Progenitor cell of endocrine pancreas (in vitro differentiated cells): ENCODE measurements at places on chromosomes 11 and 22. TPM values are rescaled to one million over a fixed set of nuclear protein-coding genes. Genes with fewer than 3 reads are reported as not detected.

- H3K4me3 ChIP-seq: no peak overlapping the region
- no peaks in the 10 kb centered on the region for H3K27me3 ChIP-seq
- peak overlapping the region; percentile 73 for H3K27ac ChIP-seq
- DNase-seq: no peak
- H3K4me1 ChIP-seq: peaks cover 2% of the 10 kb centered on the region
- peaks cover under 1% of the 10 kb centered on the region for H3K36me3 ChIP-seq
Observed at GRCh38 chr22:48720662-48721394, 1106.8 kb downstream of the BRD1 start.

- peaks cover 2% of the 10 kb centered on the region for H3K4me1 ChIP-seq
- DNase-seq: no peak
- peaks cover 8% of the 10 kb centered on the region for H3K36me3 ChIP-seq
- no peak overlapping the region for H3K4me3 ChIP-seq
- no peak overlapping the region for H3K27ac ChIP-seq
Observed at GRCh38 chr22:23156286-23156685, 11.0 kb downstream of the RAB36 start.

DNA sequence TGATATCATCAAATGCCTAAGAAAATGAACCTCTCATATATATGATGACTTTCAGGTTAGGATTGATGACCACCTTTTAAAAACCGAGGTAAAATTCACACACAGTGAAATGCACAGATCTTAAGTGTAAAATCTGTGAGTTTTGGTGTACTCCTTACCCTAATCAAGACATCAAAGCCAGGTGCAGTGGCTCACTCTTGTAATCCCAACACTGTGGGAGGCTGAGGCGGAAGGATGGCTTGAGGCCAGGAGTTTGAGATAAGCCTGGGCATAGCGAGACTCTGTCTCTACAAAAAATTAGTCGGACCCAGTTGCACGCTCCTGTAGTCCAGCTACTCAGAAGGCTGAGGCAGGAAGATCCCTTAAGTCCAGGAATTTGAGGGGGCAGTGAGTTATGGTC, 140.4 kb downstream of the UVRAG start:
- peaks cover 6% of the 10 kb centered on the region for H3K4me1 ChIP-seq
- H3K4me3 ChIP-seq: no peak overlapping the region
- H3K27ac ChIP-seq: no peak overlapping the region
- peaks cover 2% of the 10 kb centered on the region for H3K36me3 ChIP-seq
- no peaks in the 10 kb centered on the region for H3K27me3 ChIP-seq

DNA sequence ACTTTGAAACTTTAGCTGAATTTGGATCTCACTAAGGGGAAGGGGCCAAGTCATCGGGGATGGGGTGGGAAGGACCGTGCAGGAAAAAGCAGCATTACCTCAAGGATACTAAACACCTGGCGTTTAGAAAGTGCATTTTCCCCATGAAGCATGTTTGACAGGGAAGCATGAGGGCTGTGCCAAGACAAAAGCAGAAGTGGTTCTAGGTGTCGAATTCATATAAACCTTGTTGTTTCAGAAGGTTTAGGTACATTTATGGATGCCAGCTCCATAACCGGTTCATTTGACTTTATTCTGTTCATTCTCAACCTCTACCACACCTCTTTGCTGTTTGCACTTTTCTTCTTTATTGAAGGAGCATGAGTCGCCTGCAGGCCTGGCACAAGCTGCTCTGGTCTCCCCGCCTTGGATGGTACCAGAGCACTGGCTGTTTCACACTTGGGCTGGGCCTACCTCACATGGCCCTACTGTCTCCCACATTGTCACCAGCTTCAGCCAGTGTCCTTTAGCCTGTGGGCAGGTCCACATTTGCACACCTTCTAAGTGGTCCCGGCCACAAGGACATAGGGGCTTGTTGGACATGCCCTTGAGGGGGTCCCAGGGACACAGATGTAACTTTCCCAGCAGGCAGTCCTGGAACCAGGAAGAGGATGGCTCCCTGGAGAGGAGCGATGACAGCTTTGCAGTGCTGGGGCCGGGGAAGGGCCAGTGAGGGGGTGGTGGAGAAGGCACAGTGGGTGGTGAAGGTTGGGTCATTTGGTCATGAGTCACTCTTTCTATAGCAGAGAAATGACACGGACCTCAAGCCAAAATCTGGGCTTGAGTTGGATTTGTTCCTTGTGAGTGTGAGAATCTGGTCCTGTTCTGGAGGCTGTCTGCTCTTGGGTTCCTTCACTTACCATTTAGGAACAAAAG, 3.2 kb upstream of the ST14 start:
- no peak for DNase-seq
- peaks cover 11% of the 10 kb centered on the region for H3K4me1 ChIP-seq
- no peak overlapping the region for H3K4me3 ChIP-seq
- H3K36me3 ChIP-seq: no peaks in the 10 kb centered on the region

GRCh38 chr11:61114913-61115312, 12.6 kb downstream of the CD5 start:
- H3K27ac ChIP-seq: no peak overlapping the region
- no peak for DNase-seq
- H3K4me1 ChIP-seq: no peaks in the 10 kb centered on the region
- H3K36me3 ChIP-seq: no peaks in the 10 kb centered on the region
- peaks cover 8% of the 10 kb centered on the region for H3K27me3 ChIP-seq

- peaks cover 4% of the 10 kb centered on the region for H3K4me1 ChIP-seq
- H3K27me3 ChIP-seq: no peaks in the 10 kb centered on the region
Observed at GRCh38 chr11:15519911-15520310, 405.2 kb downstream of the INSC start.

DNA sequence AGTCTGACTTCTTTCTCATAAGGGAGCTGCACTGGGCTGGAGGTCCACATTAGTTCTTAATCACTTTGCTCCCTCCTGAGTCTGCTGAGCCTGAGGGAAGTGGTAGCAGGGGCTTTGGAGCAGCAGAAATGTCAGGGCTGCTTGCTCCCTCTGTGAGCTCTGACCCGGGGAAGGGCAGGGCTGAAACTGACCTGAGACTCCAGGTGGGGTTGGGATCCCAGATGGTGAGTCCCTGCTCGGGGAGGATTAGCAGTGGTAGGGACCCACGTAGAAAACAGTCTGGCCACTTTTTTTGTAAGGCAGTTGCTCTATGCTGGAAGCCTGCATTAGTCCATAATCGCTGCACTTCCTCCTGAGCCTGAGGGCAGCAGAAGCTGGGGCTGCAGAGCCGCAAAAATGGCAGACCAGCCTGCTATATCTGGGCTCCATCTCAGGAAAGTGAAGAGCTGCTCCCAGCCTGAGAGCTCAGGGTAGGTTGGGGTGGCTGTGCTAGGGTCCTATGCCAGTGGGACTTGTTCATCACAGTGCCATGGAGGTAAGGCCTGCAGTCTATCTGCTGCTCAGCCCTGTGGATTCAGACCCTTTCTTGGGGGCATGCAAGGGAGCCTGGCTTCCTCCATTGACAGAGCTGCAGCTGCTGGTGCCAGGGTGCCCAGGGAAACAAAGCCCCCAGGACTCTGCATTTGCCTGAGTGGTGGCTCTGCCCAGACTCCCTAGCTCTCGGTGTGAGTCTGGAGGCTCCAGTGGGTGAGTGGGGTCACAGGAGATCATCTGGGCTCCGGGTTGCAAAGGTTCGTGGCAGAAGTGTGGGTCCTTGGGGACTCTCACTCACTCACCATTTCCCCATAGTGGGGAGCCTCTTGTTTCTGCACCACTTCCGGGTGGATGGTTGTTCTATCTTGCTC, 854.3 kb downstream of the LUZP2 start:
- no peak overlapping the region for H3K27ac ChIP-seq
- no peak overlapping the region for H3K4me3 ChIP-seq
- no peaks in the 10 kb centered on the region for H3K27me3 ChIP-seq
- no peak for DNase-seq
- H3K36me3 ChIP-seq: no peaks in the 10 kb centered on the region
- H3K4me1 ChIP-seq: no peaks in the 10 kb centered on the region

DNA sequence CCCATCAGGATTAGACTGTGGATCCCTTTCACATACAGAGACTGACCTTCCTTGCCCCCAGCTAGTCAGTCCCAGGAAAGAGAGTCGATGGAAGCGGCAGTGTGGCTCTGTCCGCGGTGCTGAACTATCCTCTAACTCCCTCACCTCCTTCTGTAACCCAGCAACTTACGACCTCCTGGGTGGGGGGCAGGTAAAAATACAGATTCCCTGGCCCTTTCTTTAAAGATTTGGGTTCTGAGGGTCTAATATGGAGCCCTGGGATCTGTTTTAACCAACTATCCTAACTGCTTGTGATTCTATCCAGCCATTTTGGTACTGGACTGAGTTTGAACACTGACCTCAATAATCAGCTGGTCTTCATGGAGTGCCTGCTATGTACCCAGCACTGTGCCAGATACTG, 23.2 kb downstream of the MFNG start:
- DNase-seq: peak; percentile 47
- H3K4me1 ChIP-seq: no peaks in the 10 kb centered on the region
- H3K4me3 ChIP-seq: no peak overlapping the region
- no peak overlapping the region for H3K27ac ChIP-seq
- peaks cover 27% of the 10 kb centered on the region for H3K27me3 ChIP-seq

GRCh38 chr11:130409594-130410388, 18.6 kb downstream of the ADAMTS8 start:
- peaks cover 41% of the 10 kb centered on the region for H3K27me3 ChIP-seq
- DNase-seq: no peak
- peaks cover 4% of the 10 kb centered on the region for H3K4me1 ChIP-seq
- H3K27ac ChIP-seq: no peak overlapping the region
- no peak overlapping the region for H3K4me3 ChIP-seq

DNA sequence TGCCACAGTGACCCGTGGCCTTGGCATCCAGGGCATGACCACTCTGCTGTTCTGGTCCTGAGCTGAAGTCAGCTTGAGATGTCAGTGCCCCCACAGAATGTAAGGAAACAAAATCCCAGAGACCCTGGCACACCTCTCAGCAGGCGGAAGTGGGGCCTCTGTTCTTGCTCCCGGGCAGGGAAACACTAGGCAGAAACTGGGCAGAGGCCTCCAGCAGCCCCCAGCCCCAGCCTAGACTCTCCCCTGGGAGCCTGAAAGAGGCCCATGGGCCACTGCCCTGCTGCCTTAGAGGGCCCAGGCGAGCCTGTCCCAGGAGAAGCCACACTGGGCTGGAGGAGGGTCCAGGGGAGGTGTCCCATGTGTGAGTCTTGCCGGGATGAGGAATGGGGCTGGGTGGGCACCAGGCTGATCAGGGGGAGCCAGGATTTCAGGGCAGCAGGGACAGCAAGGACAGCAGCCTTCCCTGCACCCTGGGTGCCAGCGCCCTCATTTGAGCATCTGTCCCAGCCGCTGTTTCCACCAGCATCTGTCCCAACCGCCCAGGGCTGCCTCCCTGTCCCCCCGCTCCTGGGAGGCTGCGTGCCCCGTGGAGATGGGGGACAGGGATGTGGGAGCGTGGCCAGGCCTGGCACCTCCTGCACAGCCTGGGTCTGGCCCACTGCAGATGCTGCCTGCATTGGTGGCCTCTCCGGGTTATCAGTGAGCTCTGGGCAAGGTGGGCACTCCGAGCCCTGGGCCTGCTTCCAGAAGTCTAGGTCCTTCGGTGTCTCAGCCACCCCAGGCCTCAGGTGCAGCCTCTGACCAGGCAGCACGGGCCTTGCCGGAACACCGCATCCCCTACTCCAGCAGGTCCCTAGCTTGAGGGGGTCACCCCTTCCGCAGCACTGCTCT, 1072.4 kb downstream of the BRD1 start:
- peaks cover 1% of the 10 kb centered on the region for H3K36me3 ChIP-seq
- no peaks in the 10 kb centered on the region for H3K4me1 ChIP-seq
- H3K27ac ChIP-seq: no peak overlapping the region
- no peak overlapping the region for H3K4me3 ChIP-seq

GRCh38 chr11:130416906-130417305, 11.5 kb downstream of the ADAMTS8 start:
- no peak overlapping the region for H3K4me3 ChIP-seq
- H3K27ac ChIP-seq: no peak overlapping the region
- DNase-seq: no peak
- no peaks in the 10 kb centered on the region for H3K4me1 ChIP-seq

- no peak for DNase-seq
- H3K4me3 ChIP-seq: no peak overlapping the region
- peaks cover 3% of the 10 kb centered on the region for H3K36me3 ChIP-seq
- H3K27ac ChIP-seq: no peak overlapping the region
Observed at GRCh38 chr11:67274768-67275605, 8.7 kb downstream of the GRK2 start.

DNA sequence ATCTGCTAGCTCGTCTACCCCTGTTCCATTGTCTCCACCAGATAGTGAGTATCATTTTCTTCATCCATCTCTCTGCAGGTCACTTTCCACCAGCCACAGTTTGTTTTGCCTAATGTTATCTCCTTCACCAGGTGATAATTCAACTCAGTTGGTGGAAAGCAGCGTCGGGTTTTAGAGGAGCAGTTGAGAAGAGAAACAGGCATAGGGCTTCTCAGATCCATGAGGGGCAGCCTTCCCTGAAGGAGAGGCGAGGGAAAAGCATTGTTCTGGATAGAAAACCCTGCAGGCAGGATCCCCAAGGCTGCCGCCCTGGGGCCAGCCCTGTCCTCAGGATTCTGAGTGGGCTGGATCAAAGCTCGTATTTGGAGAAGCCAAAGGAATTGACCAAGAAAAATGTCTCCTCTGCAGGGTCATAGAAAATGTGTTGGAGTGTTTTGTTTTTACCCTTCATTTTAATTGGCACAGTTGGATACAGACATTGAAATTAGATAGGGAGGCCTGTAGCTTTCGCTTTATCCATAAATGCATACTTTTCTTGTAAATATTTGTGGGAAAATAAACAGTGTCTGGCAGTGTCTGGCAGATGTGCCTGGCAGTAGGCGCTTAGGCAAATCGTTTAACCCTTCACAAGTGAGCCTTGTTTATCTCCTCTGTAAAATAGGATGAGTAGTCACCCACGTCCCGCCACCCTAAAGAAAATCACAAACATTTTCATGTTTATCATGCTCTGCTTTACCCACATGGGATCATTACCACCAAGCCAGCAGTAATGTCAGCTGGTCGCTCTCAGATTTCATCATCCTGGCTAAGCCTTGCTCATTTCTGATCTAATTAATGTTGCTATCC, 73.4 kb upstream of the TTC12 start:
- peaks cover 1% of the 10 kb centered on the region for H3K4me1 ChIP-seq
- no peak overlapping the region for H3K27ac ChIP-seq
- peaks cover 2% of the 10 kb centered on the region for H3K36me3 ChIP-seq
- no peak for DNase-seq
- no peak overlapping the region for H3K4me3 ChIP-seq
- H3K27me3 ChIP-seq: peaks cover 31% of the 10 kb centered on the region

DNA sequence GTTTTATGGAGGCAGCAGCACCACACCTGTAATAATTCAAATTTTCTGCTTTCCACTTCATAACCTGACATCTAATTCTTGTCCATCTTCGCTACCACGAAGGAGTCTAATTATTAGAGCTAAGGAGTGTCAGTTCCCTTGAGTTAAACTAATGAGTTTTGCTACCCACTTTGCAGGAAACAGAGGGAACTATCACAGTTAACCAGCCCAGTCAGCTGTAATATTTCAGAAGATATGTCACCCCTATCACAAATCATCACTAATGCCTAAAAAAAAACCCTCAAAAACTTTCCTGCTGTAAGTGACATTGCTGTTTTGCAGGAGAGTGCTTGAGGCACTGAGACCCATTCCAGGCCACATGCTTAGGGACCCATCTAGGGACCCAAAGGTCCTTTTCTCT, 8.4 kb downstream of the TECTA start:
- no peaks in the 10 kb centered on the region for H3K4me1 ChIP-seq
- peaks cover 23% of the 10 kb centered on the region for H3K27me3 ChIP-seq
- H3K4me3 ChIP-seq: no peak overlapping the region
- no peak for DNase-seq
- H3K36me3 ChIP-seq: no peaks in the 10 kb centered on the region

GRCh38 chr11:62832336-62833234, at the start of gene TEX54:
TEX54 (minus strand) TSS chr11:62832841.
- DNase-seq: no peak
- H3K4me1 ChIP-seq: peaks cover 18% of the 10 kb centered on the region
- peak within 1 kb of the TSS; percentile 100 for H3K27ac ChIP-seq
- H3K27me3 ChIP-seq: no peaks in the 10 kb centered on the region
- peak within 1 kb of the TSS; percentile 93 for H3K4me3 ChIP-seq

The SLN gene
- total RNA-seq: 0.67 TPM in 1 of 2 replicates, not detected in the other

The RASL10A gene
- total RNA-seq: 0.31 and 1.2 TPM in 2 replicates

The TMEM45B gene
- 1.4 and 1.5 TPM in 2 replicates for total RNA-seq

The A4GALT gene
- total RNA-seq: 0.47 and 1.1 TPM in 2 replicates
